ENCODE measurements at places on chromosomes 4 and X.

- DNase-seq: no peak
Measured at GRCh38 chr4:41963105-41963504, 18.5 kb upstream of the DCAF4L1 start.

DNA sequence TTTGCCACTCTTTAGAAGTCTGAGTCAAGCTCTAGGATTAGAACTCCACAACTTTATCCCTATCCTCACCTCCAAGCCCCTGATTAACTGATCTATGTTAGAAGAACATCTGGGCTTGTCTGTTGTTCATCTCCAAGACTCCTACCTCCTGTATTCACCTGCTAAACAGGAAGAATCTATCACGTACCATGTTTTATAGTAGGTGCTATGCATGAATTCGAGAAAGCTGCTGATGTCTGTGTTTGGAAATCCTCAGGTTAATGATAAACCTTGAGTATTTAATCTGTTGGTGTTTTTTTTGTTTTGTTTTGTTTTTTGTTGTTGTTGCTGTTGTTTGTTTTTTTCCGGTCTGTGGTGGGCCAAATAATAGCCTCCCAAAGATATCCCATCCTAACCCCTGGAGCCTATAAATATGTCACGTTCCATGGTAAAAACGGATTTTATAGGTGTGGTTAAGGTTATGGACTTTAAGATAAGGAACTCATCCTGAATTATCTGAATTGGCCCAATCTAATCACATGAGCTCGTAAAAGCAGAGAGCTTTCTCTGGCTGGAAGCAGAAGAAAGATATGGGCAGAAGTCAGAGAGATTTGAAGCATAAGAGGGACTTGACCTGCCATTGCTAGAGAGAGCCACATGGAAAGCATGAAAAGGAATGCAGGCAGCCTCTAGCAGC lies 101.2 kb upstream of the DUSP21 start:
- no peak for DNase-seq

DNA sequence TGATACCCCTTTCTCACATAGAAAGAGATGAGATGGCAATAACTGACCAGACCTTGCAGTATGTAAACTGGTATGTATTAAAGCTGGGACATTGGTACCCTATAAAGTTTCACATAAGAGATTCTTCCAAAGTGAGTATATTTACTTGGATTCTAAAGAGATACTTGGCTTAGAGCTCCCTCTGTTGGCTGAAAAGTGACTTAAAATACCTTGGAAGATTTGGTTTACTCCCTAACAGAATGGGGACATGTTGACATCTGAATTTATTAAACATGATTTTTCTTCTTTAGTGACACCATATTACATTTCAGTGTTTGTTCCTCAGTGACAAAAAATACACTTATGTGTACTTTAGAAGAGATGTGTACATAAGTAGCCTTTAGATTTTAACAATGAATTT lies 47.9 kb upstream of the RGN start:
- peak; percentile 0 for DNase-seq

GRCh38 chr4:119504616-119505015 lies 124.0 kb downstream of the PDE5A start:
- DNase-seq: no peak

- DNase-seq: no peak
Measured at GRCh38 chr4:90219822-90220221, 92.6 kb downstream of the CCSER1 start.

- DNase-seq: peak; percentile 73
Measured at GRCh38 chr4:184649026-184649970, at the start of the genes CASP3 and PRIMPOL. Gene CASP3, minus strand, starts transcription at chr4:184649447. Its CDS starts 10,994 bp downstream, at chr4:184638453. Gene PRIMPOL, plus strand, starts transcription at chr4:184649738. Its CDS starts 7,403 bp downstream, at chr4:184657141.

GRCh38 chr4:139808808-139809756 lies 143.5 kb downstream of the MGST2 start:
- no peak for DNase-seq

- no peak for DNase-seq
Measured at GRCh38 chr4:67869580-67870190, 14.1 kb downstream of the TMPRSS11D start.

DNA sequence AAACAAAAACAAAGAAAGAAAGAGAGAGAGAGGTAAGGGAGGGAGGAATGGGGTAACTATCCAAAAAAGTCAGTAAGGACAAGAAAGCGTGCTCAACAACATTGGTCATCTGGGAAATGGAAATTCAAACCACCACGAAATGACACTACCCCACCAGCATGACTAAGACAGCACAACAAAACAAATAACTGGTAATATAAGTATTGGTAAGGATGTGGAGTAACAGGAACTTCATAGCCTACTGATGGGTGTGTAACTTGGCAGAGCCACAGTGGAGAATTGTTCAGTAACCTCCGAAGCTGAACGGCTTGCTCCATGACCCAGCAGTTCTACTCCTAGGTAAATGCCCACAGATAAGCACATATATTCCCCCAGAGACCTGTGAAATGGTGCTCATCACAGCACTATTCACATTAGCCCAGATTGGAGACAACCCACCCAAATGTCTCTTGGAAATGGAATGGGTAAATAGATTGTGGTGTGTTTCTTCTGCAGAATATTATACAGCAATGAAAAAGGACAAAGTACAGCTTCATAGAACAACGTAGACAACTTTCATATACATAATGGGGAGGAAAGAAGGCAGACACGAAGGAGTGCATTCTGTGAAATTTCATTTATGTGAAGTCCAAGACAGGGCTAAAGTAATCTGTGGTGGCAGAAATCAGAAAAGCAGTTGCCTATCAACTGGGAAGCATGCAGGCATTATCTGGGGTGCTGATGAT lies 95.5 kb upstream of the ATP6AP2 start:
- no peak for DNase-seq

- DNase-seq: no peak
Measured at GRCh38 chr4:120915336-120915735, 7.2 kb downstream of the PRDM5 start.

DNA sequence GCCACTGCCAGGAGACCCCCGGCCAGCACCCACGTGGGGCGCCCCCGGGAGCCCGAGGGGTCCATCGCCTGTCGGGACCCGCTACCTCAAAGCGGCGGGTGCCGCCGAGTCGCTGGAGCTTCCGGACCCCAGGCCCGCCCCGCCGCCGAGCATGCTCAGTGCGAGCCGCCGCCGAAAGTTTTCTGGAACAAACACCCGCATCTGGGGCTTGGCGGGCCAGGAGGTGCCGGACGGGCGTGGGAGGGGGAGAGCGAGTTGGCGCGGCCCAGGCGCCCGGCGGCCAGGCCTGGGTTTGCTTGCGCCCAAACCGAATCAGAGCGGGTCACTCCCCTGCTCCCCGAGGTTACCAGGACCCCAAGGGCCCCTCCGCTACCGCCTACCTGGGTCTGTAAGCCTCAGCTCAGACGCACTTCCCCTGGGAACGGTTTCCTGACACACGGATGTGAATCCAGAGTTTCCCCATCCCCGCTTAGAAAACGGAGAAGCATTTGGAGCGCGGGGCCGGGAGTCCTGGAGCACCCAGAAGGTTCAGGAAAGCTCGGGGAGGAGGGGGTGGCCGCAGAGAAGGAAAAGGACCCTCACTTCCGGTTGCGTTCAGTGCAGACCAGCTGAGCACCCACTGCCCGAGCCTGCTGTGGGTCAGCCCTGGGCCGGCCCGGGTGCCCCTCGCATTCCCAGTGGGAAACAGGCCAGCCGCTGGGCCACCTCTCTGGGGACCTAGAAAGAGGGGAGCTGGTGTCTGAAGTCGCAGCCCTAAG lies at the start of gene EVC2:
TSS of gene EVC2 (minus strand) at position 111 of the 758 bp plus-strand sequence. CDS start at position 65, 46 bp downstream.
- no peak for DNase-seq

- DNase-seq: no peak
Measured at GRCh38 chrX:19852014-19853005, 35.1 kb downstream of the SH3KBP1 start.

GRCh38 chr4:111519683-111520082 lies 625.6 kb upstream of the FAM241A start:
- DNase-seq: no peak

GRCh38 chr4:104596189-104596588 lies 101.5 kb upstream of the CXXC4 start:
- DNase-seq: no peak

DNA sequence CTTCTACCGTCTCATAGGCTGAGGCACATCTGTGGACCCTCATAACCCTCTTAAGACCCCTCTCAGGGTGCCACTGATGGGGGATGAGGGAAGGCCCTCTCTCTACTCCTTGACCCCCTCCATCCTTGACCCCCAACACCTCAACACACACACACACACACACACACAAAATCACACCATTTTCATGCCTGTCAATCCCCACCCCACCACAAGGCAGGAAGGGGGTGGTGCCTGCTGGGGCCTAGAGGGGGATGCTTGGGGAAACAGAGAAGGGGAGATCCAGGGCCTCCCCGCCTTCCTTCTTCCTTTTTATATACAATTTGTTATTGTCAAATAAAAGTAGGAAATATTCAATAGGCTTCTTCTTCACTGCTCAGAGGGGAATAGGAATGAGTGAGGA lies 1.2 kb upstream of the EBP start:
- DNase-seq: no peak

DNA sequence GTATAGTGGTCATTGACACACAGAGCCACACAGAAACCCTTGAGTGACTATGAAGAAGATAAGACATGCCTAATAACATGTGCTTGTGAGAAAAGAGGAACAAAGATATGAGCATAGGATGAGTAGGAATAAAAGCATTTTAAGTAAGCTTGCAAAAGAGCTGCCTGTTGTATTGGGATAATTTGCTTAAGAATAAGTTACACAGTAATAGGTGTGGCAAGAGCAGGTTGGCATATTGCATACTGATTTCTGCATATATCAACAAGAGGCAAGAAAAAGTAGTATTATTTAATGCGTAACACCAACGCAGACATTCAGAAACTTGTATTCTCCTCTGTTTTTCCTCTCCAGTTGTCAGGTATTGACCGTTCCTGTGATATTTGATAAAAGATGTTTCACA lies 111.5 kb upstream of the UGT8 start:
- DNase-seq: no peak

- no peak for DNase-seq
Measured at GRCh38 chr4:80489798-80490197, 154.3 kb downstream of the CFAP299 start.

DNA sequence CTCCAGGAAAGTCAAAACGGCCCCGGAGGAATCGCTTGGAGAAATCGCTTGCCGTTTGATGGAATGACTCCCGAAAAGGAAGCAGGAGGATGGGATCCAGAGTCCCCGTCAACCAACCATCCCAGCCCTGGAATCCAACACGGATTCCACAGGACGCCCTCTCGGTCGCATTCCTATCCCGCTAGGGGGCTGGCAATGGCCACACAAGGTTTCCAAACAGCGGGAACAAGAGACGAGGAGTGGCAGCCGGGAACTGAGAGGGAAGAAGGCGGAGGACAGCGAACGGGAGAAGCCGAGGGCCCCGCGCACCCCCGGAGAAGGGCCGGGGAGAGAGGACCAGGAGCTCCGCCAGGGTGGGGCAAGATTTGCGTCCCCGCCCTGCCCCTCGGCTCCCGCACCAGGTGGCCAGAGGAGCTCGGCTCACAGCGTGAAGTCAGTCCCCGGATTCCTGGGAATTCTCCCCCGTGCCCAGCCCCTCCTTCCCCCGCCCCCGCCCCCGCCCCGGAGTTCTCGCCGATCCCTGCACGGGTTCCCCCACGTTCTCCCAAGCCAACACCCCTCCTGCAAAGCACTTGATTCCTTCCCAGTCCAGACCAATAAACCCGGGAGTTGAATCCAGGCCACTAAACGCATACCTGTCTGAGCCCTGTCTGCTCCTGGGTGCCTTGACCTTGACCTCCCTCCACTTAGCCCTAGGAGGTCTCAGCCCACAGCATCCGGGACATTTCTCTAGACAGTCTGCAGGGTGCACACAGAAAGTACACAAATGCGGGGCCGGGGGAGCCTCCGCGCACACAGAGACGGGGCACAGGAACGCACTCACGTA lies 1.4 kb downstream of the PDZD4 start:
- DNase-seq: no peak

GRCh38 chrX:1576201-1576992 lies 15.0 kb upstream of the AKAP17A start:
- DNase-seq: no peak

GRCh38 chr4:155072417-155072816 lies 136.0 kb upstream of the NPY2R start:
- no peak for DNase-seq

GRCh38 chr4:170652571-170652970 lies 562.8 kb upstream of the AADAT start:
- DNase-seq: no peak

DNA sequence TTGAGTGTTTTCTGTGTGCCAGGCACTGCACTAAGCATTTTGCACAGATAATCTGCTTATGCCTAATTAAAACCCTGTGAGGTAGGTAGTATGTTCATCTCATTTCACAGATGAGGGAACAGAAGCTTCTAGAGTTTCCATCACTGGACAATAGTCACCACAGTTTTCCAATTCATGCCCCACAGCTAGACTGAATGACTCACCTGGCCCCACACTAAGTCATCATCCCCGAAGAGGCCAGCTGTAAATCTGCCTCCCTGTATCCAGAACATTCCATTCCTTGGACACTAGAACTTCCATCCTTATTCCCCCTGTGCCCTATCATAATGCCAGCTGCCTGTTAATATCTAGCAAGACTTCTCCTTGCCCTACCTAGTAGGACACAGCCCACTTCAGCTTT lies 40.9 kb upstream of the NYX start:
- no peak for DNase-seq

GRCh38 chrX:97705936-97706335 lies 822.2 kb downstream of the RPA4 start:
- DNase-seq: no peak

- DNase-seq: no peak
Measured at GRCh38 chr4:188624370-188624769, 485.1 kb downstream of the TRIML1 start.

DNA sequence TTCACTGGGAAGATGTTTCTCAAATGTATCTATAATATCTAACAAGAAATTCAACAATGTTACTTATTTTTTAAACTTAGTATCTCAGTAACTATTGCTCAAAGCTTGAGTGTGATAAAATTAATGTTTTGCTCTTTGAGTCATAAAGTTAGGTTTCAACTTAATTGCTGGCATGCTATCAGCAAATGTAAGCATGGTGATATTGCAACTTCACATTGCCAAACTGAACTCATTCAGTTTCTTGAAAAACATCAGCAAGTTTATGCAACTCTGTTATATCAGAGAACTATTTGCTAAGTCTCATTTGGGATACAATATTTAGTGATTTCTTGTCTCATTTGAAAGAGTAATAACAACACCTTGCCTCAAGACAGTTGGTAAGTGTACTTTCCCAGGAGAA lies 91.2 kb upstream of the KLF3 start:
- DNase-seq: no peak

GRCh38 chr4:80333121-80333520 lies 2.4 kb upstream of the CFAP299 start:
- DNase-seq: no peak

DNA sequence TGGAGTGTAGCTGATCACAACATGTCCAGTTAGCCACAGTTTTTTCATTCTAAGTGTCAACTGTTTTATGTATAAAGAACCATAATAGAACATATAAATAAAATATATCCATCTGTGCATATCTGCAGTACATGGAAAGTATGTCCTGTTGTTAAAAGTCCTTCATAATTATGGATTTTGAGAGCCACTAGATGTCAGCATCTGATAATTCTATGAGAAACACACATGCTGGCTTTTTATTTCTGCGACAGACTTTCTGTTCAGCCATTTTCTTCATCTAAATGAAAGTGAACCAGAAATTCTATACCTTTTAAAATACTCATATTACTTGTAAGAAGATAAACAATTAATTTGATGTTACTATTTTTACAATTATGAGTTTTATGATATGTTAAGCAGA lies 251.5 kb downstream of the GPM6A start:
- DNase-seq: peak; percentile 36
